ENCODE measurements at places on chromosomes 7 and 10.

GRCh38 chr7:120030876-120031275, 242.1 kb upstream of the KCND2 start:
- DNase-seq = no peak

- DNase-seq = no peak
These were observed 45.9 kb downstream of the MTURN start for GRCh38 chr7:30180718-30181117.

GRCh38 chr10:123459371-123460091, 206.6 kb upstream of the GPR26 start:
- no peak for DNase-seq

DNA sequence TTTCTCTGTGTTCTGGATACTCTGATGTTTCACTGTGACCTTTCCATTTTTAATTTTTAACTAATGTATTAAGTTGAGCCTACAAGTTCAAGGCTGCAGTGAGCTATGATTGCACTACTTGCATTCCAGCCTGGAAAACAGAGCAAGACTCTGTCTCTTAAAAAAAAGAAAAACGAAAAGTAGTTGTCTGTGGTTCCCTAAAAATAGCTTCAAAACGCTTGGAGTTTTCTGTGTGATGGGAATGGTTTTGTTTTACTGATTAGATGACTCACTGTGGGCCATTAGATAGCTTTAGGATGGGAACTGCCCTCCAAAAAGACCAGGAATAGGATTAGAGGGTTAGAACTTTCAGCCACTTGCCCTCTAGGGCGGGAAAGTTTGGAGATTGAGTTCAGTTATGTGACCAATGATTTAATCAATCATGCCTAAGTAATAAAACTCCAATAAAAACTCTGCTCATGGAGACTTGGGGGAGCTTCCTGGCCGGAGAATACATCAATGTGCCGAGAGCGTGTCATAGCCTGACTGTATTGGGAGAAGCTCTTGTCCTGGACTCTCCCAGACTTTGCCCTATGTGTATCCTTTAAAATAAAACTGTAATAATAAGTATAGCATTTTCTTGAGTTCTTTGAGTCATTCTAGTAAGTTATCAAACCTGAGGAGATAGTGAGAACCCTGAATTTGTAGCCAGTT, 147.1 kb downstream of the LYZL1 start:
- DNase-seq = no peak

GRCh38 chr10:120477743-120478141, 20.7 kb downstream of the PLPP4 start:
- DNase-seq = no peak

Data from NB4 (cell line).